ENCODE measurements at places on chromosomes 13 and 19.

GRCh38 chr19:37218592-37218935 is 550 bp downstream of the ZNF383 start:
- peak; percentile 37 for DNase-seq

DNA sequence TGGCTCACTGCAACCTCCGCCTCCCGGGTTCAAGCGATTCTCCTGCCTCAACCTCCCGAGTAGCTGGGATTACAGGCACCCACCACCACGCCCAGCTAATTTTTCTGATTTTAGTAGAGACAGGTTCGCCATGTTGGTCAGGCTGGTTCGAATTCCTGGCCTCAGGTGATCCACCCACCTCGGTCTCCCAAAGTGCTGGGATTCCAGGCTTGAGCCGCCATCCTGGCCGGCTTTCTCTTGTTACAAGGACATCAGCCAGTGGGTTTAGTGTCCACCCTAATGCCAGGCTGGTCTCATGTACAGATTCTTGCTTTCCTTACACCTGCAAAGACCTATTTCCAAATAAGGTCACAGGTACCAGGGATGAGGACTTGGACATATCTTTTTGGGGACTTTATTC is 6.8 kb downstream of the PIK3R2 start:
- DNase-seq: no peak

- DNase-seq: peak; percentile 57
Observed at GRCh38 chr13:50130123-50130946, 115.1 kb downstream of the KCNRG start.

DNA sequence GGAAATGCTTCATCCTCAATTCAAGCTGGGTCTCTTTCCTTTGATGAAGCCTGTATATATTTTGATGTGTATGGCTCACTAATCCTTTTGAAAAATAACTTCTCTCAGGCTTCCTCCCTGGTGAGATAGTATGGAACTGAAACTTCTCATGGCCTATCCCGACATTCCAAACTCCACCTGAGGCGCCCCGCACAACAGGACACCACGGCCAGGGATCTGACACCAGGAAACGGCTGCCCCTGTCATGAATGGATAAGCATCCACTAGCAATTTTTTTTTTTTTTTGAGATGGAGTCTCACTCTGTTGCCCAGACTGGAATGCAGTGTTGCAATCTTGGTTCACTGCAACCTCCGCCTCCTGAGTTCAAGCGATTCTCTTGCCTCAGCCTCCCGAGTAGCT is 16.4 kb downstream of the SLC7A1 start:
- no peak for DNase-seq

- no peak for DNase-seq
Observed at GRCh38 chr19:14113762-14114414, 3.7 kb downstream of the PRKACA start.

- no peak for DNase-seq
Observed at GRCh38 chr19:30070968-30071632, 129.1 kb downstream of the URI1 start.

DNA sequence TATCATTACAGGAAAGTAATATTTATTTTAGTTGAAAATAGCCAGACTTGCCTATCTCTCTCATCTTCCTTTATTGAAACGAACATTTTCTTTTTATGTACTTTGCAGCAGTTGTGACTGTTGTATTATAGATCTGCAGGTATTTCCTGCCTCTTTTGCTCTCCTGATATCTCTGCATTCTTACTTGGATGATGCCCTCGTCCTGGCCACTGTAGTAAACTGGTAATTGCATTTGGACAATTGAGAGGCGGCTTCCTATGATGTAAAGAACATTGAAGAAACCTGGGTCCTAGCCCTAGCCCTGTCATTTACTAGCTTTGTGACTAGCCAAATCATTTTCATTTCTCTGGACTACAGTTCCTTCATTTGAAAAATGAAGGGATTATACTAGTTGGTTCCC is 6.4 kb downstream of the ARHGAP35 start:
- no peak for DNase-seq

- DNase-seq: peak; percentile 93
Observed at GRCh38 chr13:28716511-28716910, 2.3 kb downstream of the SLC46A3 start.

DNA sequence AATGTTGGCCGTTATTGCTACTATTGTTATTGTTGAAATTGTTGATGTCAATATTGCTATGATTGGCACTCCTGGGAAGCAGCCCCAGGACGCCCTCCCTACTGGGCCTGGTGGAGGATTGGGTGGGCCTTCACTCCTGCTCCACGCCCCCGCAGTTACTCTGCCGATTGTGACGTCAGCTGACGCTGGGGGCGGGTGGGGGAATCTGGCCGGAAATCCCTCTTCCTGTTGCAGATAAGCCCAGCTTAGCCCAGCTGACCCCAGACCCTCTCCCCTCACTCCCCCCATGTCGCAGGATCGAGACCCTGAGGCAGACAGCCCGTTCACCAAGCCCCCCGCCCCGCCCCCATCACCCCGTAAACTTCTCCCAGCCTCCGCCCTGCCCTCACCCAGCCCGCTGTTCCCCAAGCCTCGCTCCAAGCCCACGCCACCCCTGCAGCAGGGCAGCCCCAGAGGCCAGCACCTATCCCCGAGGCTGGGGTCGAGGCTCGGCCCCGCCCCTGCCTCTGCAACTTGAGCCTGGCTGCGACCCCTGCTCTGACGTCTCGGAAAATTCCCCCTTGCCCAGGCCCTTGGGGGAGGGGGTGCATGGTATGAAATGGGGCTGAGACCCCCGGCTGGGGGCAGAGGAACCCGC is at the start of gene ETV2:
Gene ETV2, plus strand, starts transcription at position 231 of the 637 bp plus-strand sequence. CDS start 716 bp downstream, outside the sequence.
- peak; percentile 40 for DNase-seq

- peak; percentile 63 for DNase-seq
Observed at GRCh38 chr19:40229484-40229883, 3.0 kb upstream of the CCNP start.

DNA sequence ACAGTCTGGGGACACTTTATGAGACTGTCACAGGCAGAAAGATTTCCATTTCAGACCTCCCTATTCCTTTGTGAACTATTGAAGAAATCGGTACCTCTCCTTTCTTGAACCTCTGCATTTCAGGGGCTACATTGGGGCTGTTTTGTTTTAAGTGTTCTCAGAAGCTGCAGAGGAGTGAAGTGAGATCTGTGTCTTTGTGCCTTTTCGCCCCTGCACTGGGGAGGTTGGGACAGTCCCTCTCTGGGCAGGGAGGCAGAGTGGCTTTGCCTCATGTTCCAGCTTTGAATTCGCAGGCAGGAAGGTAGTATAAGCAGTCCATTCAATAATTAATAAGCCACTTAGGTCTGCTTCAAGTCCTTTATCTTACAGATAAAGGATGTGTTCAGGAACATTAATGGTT is 9.5 kb upstream of the AMER2 start:
- DNase-seq: no peak

- DNase-seq: no peak
Observed at GRCh38 chr13:49305792-49306425, 58.2 kb downstream of the CDADC1 start.

All from EH (cell line).